NK-92 treated with Interleukin-12 subunit alpha and Interleukin-12 subunit beta, amount 100 ng/mL, for 24 hours (cell line): ENCODE measurements at places on chromosomes 4 and X.

- no peak for DNase-seq
These were observed 9.0 kb upstream of the PITX2 start for GRCh38 chr4:110631584-110632505.

DNA sequence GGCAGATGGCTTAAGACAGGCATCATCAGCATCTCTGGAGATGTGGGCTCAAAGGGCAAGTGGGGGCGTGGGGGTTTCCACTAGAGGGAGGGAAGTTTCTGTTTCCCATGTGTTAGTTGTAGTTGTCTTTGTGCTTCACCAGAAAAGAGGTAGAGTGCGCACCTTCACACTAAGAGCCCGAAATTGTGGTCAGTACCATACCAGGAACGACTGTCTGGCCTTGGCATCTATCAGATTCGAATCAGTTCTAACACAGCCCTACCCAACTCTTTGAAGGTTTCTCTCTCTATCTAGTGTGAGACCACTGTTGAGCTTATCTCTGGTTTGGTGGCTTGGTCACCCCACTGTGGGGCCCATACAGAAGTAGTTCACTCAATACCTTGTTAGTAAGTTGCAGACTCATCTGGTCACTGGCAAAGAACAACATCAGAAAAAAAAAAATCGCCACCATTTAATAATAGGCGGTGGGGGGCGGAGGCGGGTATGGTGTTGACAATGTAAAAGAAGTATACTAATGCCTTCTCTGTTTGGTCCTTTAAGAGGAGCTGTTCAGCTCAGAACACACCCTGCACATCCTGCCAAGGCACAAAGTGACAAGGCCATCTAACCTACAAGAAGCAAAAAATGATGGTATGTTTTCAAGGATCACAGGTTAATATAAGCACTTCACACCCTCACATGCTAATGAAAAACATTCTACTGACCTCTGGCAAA, 71.1 kb downstream of the NYX start:
- no peak for DNase-seq

GRCh38 chrX:129772796-129773431, 6.8 kb upstream of the SASH3 start:
- DNase-seq: peak; percentile 64

GRCh38 chr4:7156328-7156727, 36.0 kb upstream of the SORCS2 start:
- no peak for DNase-seq

DNA sequence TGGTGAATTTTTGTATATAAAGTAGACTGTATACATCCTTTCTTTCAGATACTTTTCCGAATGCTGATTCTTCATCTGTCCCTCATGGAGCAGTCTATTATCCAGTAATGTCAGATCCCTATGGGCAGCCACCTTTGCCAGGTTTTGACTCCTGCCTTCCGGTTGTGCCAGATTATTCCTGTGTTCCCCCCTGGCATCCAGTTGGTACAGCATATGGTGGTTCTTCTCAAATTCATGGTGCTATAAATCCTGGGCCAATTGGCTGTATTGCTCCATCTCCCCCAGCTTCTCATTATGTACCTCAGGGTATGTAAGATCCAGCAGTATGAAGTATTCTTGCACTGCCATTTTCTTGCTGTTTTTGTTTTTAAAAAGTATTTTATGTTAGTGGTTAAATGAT, 78.7 kb downstream of the ALG13 start:
- no peak for DNase-seq

DNA sequence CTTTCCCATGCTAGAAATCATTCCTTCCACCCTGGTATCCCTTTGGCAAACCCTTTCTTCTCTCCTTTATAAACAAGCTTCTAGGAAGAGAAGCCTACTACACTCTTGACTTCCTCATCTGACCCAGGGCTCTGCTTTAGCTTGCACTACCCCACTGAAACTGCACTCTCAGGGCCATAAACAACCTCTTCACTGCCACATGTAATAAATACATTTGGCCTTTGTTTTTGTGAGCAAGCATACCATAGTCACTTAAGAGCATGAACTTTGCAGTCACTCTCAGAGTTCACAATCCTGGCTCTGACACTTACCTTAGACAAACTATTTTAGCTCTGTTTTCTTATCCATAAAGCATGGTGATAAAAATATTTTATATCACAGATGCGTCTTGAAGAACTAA, 50.7 kb upstream of the USP38 start:
- DNase-seq: no peak

- no peak for DNase-seq
These were observed 136.5 kb upstream of the GALNTL6 start for GRCh38 chr4:171676555-171677215.

DNA sequence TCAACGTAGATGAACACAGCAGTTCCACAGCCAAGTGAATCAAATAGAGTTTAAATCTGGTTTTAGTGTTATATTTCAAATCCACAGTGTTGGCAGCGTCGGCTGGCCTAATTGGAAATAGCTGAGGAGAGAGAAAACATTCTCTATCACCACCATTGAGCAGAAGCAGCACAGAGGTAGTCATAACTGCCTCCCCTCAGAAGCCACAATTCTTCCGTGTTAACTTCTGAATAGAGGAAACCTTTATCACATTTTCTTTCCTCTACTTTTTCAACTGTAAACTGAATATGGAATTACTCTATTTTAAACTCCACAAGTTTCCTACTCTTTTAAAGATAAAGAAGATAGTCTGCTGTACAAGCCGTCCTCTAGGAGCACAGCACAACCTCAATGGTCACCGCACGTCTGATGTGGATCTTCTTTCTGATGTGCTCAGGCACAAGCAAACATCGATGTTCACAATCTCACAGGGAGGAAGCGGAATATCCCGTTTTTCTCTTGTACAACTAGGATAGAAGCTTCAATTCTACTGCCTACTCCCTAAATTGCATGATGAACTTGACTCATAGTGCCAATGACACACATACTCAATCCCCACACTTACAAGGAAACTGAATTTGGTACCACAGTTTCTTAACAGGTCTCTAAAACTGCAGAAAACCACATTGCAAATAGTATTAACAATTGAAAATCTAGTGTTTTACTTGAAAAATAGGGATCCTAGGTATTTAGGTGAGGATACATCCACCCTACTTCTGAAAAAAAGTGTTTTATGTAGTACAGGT, 217.8 kb upstream of the ETNPPL start:
- DNase-seq: no peak

- no peak for DNase-seq
These were observed 118.3 kb downstream of the CDKL5 start for GRCh38 chrX:18543738-18544137.

DNA sequence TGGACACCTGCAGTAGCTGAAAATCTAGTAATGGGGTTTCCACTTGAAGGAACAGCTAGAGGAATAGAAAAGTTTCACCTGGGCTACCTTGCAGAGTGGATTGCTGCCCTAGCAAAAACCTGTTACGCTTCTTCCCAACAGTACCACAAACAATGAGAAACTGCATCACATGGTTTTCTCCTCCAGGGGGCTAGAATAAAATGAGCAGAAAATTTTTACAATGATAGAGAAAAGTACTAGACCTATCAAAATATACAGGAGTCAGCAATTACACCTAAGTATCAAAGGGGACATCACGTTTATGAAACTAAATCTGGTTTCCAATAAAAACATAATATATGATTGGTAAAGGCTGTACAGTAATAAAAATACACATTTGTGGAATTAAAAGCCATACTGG, 423.1 kb upstream of the PITX2 start:
- DNase-seq: no peak

DNA sequence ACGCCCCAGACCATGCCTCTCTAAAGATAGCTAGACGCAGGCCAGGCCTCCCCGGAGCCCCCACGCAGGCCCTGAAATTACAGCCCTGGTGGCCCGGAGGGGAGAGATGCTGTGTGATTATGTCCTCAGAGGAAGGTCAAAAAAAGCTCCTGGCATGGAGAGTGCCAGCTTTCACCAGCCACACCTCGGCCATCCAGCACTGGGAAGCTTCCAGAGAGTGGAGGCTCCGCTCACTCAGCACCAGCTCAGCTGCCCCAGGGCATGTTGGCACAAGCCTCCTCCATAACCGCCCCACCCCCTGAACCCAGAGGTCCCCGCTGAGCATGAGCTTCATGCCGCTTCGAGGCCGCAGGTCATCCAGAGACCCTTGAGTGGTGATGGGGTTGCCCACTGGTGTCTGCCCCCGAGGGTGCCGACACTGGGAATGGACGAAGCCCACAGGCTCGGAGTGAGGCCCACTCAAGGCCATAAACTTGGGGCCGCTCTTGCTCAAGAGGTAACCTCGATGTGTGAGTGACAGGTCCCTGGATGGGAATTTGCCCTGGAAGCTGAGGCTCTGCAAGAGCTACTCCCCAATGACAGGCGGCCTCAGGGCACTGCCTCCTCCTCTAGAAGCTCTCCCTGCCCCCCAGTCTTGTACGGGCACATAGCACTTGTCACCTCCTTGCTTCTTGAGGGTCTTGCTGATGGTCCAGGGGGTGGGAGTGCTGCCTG, 4.4 kb upstream of the BGN start:
- no peak for DNase-seq
